ENCODE measurements at places on chromosomes 1 and 21.
A peak's percentile ranks its signal among the peaks of the same experiment; 100 is the strongest.

DNA sequence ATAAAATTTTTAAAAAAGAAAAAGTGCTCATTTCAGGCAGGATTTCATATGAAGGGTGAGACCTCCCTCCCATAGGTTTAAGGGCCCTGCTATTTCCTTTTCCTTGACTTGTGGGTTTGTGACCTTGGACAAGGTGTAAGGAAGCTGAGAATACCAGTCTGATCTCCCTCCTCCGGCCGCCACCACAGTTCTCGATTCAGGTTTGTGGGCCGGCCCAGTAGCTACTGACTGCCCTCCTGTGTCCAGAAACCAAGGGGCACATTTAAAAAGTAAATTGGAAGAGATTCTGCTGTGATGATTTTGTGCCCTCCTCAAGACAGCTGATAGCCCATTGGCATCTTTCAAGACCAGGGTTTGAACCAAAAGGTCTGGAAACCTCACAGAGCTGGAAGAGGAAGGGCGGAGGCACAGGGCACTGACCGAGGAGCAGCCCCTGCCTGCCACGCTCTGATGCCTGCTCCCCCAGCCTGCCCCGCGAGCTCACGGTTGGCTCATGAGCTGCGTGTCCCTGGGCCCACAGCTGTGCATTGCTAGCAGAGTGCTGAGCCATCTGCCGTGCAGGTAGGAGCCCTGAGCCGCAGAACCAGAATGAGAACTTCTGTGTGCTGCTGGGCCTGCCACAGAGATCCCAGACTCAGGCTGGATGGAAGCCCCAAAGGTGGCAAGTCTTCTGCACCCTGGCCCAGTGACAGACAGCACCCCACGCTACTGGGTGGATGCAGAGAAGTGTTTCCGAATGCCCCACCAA is 348.7 kb downstream of the NPHP4 start:
- no peak for DNase-seq

- DNase-seq = no peak
These were observed 730 bp downstream of the NOS1AP start for GRCh38 chr1:162070094-162070748.

DNA sequence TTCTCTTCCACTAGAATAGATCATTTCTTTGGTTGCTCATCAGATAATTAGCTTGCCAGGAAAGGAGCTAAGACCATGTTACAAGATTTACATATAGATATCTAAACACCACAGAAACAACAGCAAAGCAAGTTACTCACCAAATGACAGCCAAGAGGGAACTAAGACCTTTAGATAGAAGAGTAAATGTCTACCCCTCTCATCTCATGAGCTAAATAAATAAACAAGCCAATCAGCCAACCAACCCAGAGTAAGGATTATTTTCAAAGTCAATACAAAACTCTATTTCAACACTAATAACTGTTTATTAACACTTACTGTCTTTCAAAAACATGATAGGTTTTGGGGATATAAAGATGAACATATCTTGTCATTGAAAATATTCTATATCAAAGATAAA is 474.7 kb downstream of the LMO4 start:
- DNase-seq = no peak

DNA sequence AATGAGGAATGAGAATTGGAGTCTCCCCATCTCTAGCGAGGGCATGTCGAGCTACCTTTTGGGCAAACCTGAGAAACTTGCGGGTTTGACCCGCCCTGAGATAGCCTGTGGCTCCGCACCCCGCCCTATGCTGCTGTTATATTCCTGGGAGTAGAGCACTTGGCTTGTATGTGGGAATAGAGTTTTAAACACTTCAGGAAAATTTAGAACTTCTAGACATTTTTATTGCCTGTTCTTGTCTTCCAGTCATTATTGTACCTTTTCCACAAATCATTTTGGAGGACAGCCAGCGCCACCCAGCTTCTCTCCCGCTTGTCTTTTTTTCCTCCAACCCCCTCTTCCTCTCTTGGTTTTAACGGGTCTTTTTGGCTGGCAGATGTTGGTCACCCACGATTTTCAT is 738 bp downstream of the GNPAT start:
- peak; percentile 53 for DNase-seq
